Fibroblast of skin of back (primary cell): ENCODE measurements at places on chromosomes 4 and X.
A peak's percentile ranks its signal among the peaks of the same experiment; 100 is the strongest.

GRCh38 chrX:149979126-149979644, 40.9 kb upstream of the EOLA2 start:
- no peak for DNase-seq

DNA sequence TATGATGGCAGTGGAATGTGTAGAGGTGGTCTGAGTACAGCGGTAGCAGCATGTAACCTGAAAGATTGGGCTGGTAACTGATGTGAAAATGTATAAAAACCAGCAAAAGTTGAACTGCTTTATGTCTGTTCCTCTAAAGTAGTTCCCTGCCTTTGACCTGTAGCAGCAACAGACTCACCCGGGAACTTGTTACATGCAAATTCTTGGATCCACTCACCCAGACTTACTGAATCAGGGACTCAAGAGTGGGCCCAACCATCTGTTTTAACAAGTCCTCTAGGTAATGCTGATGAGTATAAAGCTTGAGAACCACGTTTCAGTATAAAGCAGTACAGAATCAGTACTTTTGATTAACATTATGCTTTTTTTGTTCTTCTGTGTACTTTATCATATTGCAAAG, 84.7 kb downstream of the RAP1GDS1 start:
- DNase-seq, result no peak

DNA sequence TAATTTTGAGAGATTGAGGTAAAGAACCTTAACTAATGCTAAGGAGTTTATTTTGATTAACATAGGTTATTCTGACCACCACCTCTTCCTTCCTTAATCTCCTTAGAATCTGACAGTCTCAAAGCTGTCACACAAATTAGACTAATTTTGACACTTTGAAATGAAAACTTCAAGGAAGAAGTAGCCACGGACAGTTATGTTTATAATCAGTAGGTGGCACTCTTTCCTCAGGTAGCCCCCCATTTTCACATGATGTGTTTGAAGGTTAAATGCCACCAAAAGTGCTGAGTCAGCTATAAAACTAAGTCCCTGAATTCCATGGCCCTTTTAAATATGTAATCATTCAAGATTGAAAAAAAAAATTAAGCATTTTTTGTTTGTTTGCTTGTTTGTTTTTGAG, 22.4 kb downstream of the TMEM33 start:
- DNase-seq, result no peak

- DNase-seq, result peak; percentile 1
Measured at GRCh38 chrX:20968996-20969395, 405.2 kb upstream of the CNKSR2 start.

- peak; percentile 55 for DNase-seq
Measured at GRCh38 chr4:113760094-113760794, 1.3 kb downstream of the CAMK2D start.

DNA sequence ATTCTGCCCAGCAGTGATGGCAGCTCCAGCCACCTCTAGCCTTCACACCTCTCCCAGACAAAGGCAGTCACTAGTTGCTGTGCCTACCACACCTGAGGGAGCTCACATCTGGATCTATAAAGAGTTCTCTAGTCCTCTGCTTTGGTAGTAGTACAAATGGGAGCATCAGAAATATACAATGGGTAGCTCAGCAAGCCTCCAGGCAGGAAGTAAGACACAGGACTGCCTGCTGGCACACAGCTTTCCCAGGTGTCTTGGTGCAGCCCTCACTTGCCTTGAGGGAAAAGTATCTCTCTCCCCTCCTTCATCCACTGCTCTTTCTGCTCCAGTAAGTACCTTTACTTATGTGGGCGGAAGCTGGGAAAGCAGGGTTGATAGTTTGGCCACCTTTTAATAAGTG, 212.9 kb upstream of the SLC7A11 start:
- DNase-seq, result no peak

DNA sequence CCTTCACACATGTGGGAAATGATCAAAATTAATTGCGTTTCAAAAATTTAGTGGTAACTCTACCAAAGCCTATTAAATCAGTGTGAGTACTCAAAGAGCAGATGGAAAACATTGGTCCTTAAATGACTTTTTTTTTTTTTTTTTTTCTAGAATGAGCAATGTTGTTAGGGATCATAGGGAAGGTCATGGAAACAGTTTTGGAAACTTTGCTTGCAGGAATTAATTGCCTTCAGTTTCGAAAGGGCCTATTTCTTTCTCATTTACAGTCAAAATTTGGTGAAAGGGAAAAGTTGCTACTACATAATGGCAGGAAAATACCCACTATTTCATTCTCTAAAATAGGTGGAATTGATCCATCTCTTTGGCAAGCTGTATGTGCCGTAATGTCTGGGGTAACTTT, 160.9 kb downstream of the RTL9 start:
- no peak for DNase-seq

GRCh38 chr4:139603576-139604410, 47.8 kb upstream of the SETD7 start:
- peak; percentile 72 for DNase-seq

DNA sequence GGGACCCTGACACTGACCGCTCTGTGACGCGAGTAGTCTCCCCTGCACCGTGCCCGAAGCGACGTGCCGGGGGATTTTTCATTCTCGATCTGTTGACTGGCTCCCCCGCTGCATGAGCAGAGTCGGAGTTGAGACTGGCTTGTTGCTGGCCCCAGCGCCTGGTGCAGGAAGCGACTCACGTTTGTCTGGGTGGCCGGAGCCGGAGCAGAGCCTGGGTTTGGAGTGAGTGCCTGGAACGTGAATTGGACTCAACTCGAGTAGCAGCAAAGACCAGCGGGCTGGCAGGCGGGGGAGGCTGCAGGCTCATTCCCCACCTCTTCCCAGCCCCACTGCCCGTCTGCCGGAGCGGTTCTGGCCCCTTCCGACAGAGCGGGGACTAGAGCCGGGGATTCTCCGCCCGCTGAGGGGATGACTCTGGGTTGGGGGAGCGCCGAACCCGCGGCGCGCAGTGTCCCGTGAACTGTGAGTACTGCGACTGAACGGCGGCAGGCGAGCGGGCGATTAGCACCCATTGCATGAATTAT, 554 bp downstream of the PCDH7 start:
- DNase-seq, result peak; percentile 52

GRCh38 chr4:100988876-100989275, 358.4 kb downstream of the PPP3CA start:
- DNase-seq, result peak; percentile 37

DNA sequence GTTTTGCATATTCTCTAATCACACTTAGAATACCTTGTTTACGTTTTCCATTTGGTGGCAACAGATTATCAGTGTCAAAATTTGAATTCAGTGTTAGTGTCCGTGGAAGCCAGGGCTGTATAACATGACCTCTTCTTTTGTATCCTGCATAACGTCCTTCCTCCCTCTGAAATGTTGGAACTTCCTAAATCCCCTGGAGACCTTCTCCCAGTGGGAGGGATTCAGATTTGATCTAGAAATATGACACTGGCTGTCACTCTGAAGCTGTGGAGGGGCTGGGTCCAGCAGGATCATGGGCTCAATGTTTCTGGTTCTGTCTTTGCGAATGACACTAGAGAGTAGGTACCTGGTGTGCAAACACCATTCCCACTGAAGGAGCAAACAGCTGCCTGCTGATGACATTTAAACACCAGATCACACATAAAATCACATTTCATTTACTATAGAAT, 850 bp upstream of the CXCL3 start:
- DNase-seq, result no peak

- no peak for DNase-seq
Measured at GRCh38 chrX:153938226-153938786, 3.5 kb upstream of the NAA10 start.

DNA sequence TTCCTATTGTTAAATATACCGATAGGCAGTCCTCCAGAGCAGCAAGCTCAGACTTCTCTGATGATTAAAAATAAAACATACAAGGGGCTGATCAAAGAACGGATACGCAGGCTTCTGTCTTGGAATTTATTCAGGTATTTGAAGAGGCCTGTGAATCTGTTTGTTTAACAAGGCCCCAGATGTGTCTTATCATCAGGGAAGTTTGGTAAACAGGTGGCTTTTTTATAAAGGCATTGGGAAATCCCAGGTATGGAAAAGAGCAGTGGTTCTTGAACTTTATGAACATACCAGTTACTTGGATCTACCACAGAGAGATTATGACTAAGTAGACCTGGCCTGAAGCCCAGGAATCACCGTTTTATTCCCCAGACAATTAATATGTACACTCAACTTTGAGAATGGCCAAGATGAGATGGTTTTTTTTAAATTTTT, 47.9 kb downstream of the SOWAHB start:
- peak; percentile 88 for DNase-seq

DNA sequence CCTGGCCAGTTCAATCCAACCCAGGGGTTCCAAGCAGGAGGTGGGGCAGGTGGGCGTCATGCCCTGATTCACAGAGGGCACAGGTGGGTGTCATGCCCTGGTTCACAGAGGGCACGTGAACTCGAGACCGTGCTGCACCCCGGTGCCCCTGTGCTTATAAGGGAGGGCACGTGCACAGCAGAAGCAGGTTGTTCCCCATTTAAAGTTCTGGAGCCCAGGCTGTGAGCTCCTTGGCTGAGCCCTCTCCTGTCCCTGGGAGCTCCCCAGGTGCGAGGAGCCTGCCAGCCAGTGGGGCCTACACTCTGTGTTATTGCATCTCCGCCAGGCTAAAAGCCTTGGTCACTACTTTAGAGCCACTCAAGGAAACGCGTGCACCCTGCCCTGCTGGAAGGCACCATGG, 3.2 kb upstream of the CPZ start:
- no peak for DNase-seq

DNA sequence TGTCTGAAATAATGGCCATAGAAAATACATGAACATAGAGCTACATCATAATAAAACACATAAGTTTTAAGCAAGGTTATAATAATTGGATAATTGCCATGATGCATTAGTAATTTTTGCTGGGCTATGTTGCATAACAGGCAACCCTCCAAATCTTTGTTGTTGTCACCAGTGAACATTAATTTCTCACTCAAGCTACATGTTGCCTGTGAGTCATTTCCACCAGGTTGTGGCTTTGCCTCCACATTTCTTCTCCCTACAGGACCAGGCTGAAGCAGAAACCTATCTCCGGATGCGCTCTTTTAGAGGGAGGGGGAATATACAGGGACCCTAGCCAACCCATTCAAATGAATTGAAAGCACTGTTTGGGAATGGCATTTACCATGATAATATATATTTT, 347.7 kb downstream of the GABRG1 start:
- no peak for DNase-seq

GRCh38 chr4:66059556-66059955, 389.3 kb upstream of the EPHA5 start:
- DNase-seq, result no peak

DNA sequence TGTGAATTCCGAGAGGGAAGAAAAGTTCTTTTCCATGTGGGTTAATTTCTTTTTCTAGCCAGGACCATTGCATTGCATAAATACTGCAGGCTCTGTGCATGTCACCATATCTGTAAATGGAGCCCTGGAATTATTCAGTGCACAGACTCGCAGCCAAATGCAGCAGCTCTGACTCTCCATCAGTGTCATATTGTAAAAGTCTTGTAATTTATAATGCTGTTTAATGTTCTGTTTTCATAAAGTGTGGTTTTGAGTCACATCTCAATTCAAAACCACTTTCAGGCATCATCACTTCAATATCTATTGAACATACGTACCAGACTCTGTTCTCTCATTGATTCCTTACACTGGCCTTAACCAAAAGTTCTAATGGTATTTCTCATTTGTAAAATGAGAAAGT, 193.9 kb upstream of the RPL34 start:
- DNase-seq, result peak; percentile 53

DNA sequence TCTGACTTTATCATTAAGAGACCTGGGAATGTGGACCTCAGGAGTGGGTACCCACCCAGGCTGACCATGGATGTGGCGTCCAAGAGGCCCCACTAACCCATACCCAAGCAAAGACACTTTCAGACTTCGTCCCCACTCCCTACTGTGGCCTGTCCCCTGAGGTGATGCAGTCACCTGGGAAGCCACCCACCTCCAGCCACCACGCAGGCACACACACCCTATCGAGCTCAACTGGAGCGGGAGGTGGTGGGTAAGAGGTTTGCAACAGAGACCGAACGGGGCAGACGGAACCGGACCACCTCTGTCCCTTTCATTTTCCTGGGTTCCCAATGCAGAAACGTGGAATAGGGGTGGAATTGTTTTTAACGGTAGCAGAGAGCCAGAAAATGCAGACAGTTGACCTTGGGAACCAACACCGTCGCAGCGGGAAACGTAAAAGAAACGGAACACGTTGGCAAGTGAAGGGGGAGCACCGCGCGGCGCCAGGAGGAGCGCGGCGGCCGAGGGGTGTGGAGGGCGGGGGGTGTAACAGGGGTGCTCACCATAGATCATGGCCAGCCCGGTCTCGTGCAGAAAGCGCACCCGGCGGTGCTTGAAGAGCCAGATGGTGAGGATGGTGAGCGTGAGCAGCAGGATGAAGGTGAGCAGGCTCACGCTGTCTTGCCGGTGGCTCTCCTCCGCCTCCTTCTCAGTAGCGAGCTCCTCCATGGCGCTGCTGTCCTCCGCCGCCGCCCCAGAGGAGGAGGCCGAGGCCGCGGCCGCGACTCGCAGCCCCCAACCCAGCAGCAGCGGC, 559 bp downstream of the SLC9A7 start:
- no peak for DNase-seq

DNA sequence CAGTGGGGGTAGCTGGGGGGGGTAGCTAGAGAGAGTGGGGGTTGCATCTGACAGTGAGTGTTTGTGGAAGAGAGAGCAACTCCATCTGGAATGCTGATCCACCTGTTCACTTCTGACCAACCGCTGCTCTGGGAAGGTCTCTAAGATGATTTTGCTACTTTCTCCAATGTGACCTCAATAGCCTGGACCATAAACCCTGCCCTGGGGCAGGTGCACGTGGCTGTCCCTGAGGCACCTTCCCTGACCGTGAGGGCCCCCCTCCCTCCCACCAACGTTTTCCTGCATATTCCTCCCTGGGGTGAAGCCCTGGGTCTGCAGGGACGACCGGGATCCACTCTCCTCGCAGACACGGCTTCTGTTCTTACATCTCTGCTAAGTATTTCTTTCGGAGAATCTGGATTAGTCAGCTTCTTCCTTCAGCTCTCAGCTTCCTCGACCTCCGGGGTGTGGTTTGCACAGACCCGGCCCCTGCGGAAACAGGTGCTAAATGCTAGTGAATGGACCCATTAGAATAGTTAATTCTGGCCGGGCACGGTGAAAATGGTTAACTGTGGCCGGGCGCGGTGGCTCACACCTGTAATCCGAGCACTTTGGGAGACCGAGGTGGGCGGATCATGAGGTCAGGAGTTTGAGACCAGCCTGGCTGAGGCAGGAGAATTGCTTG, 21.4 kb upstream of the PLCXD1 start:
- no peak for DNase-seq

DNA sequence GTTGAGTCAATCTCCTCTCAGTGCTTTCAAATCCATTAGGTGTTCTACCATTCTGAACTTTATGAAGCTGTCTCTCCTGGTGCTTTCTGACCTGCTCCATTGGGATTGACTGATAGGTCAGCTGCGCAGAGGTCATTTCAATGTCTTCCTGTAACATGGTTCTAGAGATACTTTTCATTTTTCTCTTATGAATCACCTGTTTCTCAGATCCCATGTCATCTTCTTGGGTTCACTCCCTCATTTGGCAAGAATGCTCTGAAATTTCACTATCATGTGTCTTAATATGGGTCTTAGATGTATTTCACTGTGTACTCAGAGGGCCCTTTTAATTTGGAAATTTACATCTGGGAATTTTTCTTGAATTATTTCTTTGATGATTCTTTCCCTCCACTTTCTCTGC, 13.8 kb upstream of the PGM2 start:
- peak; percentile 73 for DNase-seq

GRCh38 chr4:24219209-24219608, 329.4 kb upstream of the PPARGC1A start:
- no peak for DNase-seq

GRCh38 chr4:151906438-151906837, 145.6 kb upstream of the GATB start:
- DNase-seq, result no peak
